Activated B cell treated with CpG ODN at 0.5 μM for 24 hours (primary cell): ENCODE measurements at places on chromosomes 2 and 18.

DNA sequence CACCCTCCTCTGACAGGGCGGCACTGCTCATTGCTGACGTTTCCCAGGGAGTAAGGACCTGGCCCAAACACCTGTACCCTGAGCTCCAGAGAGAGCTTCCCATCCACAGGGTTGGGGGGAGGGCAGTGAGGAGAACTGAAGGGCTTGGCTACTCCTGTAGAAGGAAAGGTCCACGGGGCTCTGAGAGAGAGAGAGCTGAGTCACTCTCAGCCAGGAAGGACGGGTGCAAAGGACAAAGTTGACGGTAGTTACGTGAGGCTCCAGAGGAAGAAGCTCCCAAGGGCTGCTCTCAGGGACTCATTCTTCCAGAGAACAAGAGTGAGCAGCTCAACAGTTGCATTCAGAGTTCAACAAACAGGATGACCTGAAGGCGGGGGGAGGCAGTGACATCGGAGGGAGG, 852.5 kb downstream of the GALR1 start:
- no peak for DNase-seq

DNA sequence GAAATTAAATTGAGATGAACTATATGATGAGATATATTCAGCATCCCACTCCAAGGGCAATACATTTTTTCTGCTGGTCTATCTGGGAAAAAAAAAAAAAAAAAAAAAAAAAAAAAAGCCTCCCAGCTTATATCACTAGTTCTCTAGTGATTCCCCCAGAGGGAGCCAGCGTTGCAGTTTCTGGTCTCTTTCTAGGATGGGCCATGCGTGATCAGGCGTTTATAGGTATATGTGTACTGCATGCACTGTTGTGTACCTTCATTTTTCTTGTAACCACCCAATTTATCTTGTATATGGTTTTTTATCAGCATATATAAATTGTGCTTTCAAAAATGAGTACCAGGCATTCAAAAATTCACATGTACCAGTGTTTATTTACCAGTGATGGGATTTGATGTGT, 35.1 kb downstream of the DCDC2C start:
- DNase-seq: no peak

DNA sequence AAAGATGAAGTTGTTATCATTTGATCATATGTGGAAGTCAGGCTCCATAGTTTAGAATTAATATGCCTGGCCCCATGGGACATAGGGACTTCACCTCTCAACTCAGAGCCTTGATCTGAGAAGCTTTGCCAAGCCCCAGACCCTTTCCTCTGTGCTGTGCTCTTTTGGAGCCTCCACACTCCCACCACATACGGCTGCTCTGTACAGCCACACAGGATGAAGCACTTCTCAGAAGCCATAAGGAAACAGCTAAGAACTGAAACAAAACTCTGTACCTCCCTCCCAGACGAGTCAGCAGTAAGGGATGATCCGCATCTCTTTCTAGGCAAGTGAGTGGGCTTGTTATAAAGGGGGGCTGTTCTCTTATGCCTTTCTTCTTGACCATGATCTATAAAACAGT, 66.5 kb downstream of the CAB39 start:
- no peak for DNase-seq

DNA sequence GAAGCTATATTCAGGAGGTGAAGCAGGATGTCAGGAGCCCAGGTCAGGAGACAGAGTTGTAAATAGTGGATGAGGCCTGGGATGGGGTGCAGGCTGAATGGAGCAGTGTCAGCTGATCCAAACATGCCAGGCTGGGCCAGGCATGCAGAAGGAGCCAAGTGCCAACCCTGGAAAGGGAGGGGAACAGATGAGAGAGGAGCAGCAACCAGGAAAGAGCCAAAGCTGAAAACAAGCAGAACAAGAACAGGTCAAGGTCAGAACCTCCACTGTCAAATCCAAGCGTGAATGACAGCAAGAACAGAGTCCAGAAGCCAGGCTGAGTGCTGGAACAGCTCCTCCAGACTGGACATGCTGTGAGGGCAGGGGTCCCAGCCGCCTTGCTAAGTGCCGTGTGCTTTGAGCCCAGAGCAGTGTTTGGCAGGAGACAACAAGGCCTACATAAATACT, 49.2 kb upstream of the PPP1CB start:
- no peak for DNase-seq

- DNase-seq: no peak
Measured at GRCh38 chr2:100427111-100427510, 9.6 kb upstream of the CHST10 start.

DNA sequence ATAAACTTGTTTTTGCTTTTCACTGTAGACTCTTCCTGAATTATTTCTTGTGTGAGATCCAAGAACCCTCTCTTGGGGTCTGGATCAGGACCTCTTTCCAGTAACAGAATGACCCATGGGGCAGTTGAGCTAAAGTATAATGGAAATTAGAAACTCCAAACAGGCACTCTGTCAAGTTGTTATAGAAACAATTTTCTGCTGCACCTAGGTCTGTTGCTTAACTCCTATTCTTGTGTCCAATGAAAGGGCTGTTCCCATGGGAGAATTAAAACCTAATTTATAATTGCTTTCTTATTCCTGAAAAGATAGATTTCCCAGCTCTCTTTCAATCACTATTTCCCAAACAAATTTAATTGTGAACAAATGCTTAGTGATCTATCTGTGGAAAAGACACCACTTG, 1341.3 kb upstream of the PIK3C3 start:
- no peak for DNase-seq

DNA sequence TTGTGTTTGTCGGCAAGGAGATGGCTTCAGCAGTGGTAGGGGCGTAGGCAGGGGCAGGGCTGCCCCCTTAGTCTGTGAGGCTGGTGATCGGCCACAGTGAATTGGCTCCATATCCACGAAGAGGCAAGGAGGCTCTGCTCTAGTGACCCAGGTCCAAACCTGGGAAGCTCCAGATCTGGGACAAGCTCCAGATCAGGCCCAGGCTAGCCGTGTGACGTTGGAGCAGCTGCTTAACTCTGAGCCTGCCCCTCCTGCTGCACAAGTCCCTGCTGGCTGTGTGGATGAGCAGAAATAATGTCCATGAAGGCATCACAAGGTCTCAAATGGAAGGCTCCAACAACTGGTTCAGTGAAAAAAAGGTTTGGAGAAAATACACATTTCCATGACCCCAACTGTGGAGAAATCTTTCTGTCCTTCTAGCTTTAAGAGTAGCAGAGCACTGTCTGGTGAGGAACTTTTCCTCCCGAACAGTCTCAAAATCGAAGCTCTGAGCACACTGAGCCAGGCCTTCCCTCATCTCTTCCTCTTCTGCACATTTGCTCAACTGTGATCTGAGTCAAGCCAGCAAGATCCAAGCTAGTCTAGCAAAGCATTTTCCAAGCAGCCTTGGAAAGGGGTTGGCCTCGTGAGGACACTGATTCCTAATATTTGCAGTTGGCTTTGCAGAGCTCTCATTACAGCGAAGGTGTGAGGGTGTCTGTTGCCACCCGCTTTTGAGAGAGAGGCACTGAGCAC, 67.0 kb upstream of the TCF7L1 start:
- DNase-seq: no peak
